ENCODE measurements at places on chromosomes 11 and 22. TPM values are rescaled to one million over a fixed set of nuclear protein-coding genes. Genes with fewer than 3 reads are reported as not detected.
A peak's percentile ranks its signal among the peaks of the same experiment; 100 is the strongest.

ATP5MG gene
- 140 TPM for total RNA-seq

CRYBB2 gene
- total RNA-seq = not detected

NCAM1 gene
- total RNA-seq = 819 TPM

SDF2L1 gene
- total RNA-seq = 24.0 TPM

AIFM3 gene
- 0.64 TPM for total RNA-seq

CEP126 gene
- 3.9 TPM for total RNA-seq

- no peak overlapping the region for H3K4me3 ChIP-seq
- no peaks in the 10 kb centered on the region for H3K4me1 ChIP-seq
- H3K27me3 ChIP-seq = no peaks in the 10 kb centered on the region
- H3K36me3 ChIP-seq = no peaks in the 10 kb centered on the region
- H3K27ac ChIP-seq = no peak overlapping the region
Observed at GRCh38 chr11:105152560-105152959, 13.0 kb upstream of the CARD18 start.

DNA sequence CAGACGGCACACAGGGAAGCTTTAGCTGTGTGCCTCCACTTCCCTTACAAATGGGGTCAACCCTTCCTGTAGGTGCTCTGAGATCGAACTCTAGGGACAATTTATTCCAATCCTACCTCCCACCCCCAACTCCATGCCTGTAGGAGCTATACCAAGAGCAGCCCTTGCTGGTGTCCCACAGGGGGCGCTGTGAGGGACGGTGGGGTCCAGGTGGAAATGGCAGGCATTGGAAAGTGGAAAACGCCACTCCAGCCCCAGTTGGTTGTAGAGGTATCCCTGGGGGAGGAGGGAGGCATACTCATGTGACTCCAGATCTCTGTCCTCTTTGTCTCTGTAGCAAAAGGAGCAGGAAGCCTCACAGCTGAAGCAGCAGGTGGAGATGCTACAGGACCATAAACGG lies 161.3 kb downstream of the MYO18B start:
- H3K4me1 ChIP-seq = peaks cover 3% of the 10 kb centered on the region
- no peak overlapping the region for H3K27ac ChIP-seq
- peaks cover 4% of the 10 kb centered on the region for H3K36me3 ChIP-seq
- H3K27me3 ChIP-seq = peaks cover 1% of the 10 kb centered on the region

GRCh38 chr11:63737718-63738117 lies 30.9 kb downstream of the ZFTA start:
- H3K4me3 ChIP-seq = no peak overlapping the region
- no peak overlapping the region for H3K27ac ChIP-seq
- DNase-seq = no peak

GRCh38 chr11:111796696-111797095 lies 30.5 kb upstream of the PPP2R1B start:
- H3K4me3 ChIP-seq = no peak overlapping the region
- no peak overlapping the region for H3K27ac ChIP-seq
- no peaks in the 10 kb centered on the region for H3K36me3 ChIP-seq
- no peaks in the 10 kb centered on the region for H3K27me3 ChIP-seq

DNA sequence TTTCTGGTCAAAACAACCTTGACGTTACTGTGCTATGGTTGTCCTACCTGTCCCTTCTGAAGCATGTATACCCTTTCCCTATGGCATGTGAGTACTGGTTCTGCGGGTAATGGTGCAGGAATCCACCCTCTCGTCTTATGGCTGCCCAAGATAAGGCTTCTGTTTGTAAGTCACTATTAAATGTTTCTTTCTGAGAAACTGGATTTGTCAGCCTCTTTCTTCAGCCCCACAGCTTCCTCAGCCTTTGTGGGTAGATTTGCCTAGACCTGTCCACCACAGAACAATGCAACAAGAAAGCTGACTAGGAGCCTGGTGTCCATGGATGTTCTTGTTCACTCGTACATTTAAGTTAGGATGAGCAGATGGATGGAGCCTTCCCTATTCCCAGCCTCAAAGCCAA lies 14.4 kb downstream of the MMP7 start:
- no peaks in the 10 kb centered on the region for H3K4me1 ChIP-seq
- DNase-seq = no peak
- no peaks in the 10 kb centered on the region for H3K36me3 ChIP-seq

- H3K4me1 ChIP-seq = no peaks in the 10 kb centered on the region
- no peak for DNase-seq
- H3K4me3 ChIP-seq = no peak overlapping the region
Observed at GRCh38 chr11:35109827-35110226, 29.1 kb upstream of the CD44 start.

GRCh38 chr11:61147791-61148620 lies 13.2 kb downstream of the VPS37C start:
- H3K4me1 ChIP-seq = peaks cover 36% of the 10 kb centered on the region
- H3K36me3 ChIP-seq = no peaks in the 10 kb centered on the region
- no peak overlapping the region for H3K4me3 ChIP-seq
- no peak overlapping the region for H3K27ac ChIP-seq
- no peak for DNase-seq

- no peak for DNase-seq
- H3K4me1 ChIP-seq = peaks cover 13% of the 10 kb centered on the region
- peaks cover 8% of the 10 kb centered on the region for H3K27me3 ChIP-seq
- H3K36me3 ChIP-seq = no peaks in the 10 kb centered on the region
- H3K27ac ChIP-seq = no peak overlapping the region
- peak overlapping the region; percentile 11 for H3K4me3 ChIP-seq
Observed at GRCh38 chr11:46247659-46248058, 29.8 kb upstream of the CREB3L1 start.

GRCh38 chr11:125062931-125063428 lies at the start of gene SLC37A2:
SLC37A2 (plus strand) TSS chr11:125063305; CDS start chr11:125063368, 63 bp downstream.
- no peaks in the 10 kb centered on the region for H3K4me1 ChIP-seq
- peak; percentile 76 for DNase-seq
- H3K27me3 ChIP-seq = peaks cover 12% of the 10 kb centered on the region
- no peaks in the 10 kb centered on the region for H3K36me3 ChIP-seq
- peak within 1 kb of the TSS; percentile 84 for H3K4me3 ChIP-seq
- no peak within 1 kb of the TSS for H3K27ac ChIP-seq

DNA sequence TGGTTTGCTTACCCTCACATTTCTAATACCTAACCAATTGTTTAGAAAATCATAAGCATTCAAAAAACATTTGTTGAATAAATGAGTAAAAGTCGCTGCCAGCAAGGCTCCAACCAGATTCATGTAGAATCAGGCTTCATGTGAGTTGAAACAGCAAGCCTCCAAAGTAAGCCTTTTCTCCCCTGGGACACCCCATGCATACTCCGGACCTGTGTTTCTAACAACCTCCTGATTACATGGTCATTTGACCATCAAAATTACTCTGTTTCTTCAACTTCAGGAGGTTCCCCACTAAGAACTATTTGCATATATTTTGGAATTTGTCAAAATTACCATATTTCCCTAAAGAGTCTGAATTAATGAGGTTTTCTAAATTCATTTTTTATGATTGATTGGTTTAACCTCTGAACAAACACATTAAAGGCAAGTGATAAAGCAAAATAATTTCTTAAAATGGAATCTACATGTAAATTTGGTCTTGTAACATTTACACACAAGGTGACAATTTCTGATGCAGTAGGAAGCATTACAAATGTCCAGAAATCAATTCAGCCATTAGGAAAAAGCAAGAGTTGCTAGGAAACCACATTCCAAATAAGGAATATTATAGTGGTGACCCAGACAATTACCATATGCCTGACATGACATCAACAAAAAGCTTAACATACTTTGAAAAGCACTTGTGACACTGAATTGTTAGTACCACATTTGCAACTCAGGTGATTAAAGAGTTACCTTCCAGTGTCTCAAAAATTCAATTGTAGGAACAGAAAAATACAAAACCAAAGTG lies 252.6 kb downstream of the GUCY1A2 start:
- no peaks in the 10 kb centered on the region for H3K27me3 ChIP-seq
- peak overlapping the region; percentile 76 for H3K27ac ChIP-seq
- no peaks in the 10 kb centered on the region for H3K36me3 ChIP-seq
- peak; percentile 19 for DNase-seq
- peak overlapping the region; percentile 63 for H3K4me3 ChIP-seq

- DNase-seq = no peak
- H3K27ac ChIP-seq = no peak overlapping the region
- no peak overlapping the region for H3K4me3 ChIP-seq
- no peaks in the 10 kb centered on the region for H3K36me3 ChIP-seq
- H3K4me1 ChIP-seq = peaks cover 8% of the 10 kb centered on the region
Observed at GRCh38 chr11:126782810-126783209, 217.8 kb downstream of the KIRREL3 start.
